ENCODE measurements at places on chromosomes 12 and 14.

DNA sequence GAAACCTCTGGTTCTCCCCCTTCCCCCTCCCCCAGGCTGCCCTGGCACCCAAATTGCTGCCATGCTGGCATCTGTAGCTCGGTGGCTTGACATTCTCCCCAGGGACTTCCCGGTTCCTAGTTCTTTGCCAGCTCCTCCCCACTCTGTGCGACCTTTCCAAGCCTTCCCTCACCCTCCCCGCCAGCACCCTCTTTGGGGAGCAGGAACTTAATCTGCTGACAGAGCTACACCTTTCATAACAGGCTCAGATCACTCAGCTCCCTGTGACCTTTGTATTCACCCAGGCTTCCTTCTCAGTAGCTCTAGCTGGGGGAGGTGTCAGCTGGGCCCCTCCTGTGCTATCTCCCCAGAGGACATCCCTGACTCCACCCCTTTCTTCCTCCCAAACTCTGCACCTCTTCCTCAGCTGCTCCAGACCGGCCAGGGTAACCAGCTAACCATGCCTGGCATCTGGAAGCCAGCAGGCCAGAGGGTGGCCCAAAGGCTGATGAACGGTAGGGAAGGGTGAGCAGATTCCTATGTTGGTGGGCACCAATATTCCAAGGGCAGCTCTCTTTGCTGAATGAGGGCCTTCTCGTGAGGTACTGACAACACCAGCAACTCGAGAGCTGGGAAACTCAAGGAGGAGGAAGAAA, 1.8 kb upstream of the COX14 start:
- DNase-seq = no peak

DNA sequence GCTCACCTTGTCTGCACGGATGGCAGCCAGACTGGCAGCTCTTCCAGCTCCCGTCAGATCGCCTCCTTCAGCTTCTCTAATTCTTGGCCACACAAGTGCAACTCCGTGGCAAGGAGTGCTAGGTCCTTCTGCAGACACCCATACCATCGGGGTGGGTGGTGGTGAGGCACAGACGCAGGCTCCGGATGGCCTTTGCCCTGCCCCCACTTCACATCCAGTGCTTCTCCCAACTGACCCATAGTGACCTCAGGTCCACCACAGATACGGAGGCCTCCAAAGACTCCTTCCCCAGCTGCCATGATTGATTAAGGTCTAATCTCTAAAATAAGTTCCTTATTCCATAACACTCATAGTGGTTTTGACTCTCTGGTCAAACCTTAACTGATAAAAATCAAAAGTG, 19.9 kb upstream of the CD27 start:
- no peak for DNase-seq

DNA sequence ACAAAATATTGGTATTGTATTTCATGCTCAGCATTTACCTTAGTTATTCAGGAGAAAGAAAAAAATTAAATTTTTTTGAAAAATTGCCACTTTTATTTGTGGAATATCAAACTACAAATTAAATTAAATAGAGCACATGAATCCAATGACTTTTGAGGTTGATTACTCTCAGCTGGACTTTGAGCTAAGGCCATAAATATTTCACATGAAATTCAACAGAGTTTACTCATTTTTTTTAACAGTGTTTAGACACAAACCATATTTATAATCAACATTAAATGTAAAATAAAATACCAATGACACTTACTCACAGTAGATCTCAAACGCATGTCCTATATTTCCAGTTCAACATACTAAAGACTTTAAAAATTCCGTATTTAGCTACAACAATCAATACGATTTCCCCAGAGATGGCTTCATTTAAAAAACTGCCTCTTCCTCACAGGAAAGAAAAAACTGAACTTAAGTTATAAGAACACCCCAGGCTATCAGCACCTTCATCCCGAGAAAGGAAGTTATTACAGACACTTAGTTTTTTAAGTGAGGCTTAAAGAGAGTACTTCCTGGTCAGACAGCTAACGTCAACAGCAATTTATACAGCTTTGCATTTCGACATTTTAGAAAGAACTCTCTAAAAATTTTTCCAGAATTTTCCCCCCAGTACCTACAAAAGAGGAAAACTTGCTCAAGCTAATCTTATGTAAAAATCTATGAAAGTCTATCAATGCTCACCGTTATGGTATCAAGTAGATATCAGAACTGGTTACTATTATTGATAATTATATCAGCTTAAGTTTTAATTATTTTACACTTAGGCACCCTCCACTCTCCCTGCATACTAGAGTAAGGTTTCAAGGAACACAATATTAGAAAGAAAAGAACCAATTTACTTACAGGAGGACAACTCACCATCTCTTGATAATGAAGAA, 13.8 kb downstream of the TAOK3 start:
- DNase-seq = no peak

DNA sequence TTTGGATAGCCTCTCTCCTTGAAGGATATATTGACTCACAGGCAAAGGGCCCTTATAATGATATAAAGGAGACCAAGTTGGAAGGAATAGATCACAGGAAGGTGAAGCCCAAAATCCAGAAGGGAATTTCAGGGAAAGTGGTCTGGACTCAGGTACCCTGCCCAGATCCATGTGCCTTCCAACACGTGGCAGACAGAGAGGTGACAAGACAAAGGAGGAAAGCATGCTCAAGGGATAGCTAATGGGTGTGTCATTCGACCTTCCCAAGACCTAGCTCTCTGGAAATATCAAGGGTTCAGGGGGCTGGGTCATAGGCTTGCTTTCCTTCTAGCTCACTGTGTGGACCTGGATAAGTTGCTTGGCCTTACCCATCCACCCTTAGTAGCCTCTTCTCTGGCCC, 214.3 kb downstream of the ZFP36L1 start:
- no peak for DNase-seq

DNA sequence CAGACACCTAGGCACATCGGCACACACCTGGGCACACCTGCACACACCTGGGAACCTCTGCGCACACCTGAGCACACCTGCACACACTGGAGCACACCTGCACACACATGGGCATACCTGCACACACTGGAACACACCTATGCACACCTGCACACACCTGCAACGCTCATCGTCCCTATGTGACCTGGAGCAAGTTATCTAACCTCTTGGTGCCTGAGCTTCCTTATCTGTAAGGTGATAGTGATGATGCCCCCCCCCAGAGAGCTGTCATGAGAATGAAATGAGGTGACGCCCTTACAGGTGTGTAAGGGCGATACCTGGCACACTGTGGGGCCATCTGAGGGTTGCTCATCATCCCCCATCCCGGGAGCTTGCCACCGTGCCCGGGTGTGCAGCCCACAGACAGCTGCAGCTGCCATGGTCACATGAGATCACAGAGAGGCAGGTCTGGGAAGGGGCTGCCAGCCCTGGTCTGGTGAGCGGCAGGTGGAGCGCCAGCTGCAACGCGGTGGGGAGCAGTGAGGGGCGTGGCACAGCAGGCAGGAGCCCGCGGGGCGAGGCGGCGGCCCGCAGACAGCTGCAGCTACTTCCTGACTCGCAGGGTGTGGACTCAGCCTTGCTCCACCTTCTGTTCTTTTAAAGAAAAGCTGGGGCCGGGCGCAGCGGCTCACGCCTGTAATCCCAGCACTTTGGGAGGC, 59.9 kb upstream of the FBRSL1 start:
- DNase-seq = no peak

- DNase-seq = no peak
These were observed 35.4 kb upstream of the NTF3 start for GRCh38 chr12:5396541-5396940.

DNA sequence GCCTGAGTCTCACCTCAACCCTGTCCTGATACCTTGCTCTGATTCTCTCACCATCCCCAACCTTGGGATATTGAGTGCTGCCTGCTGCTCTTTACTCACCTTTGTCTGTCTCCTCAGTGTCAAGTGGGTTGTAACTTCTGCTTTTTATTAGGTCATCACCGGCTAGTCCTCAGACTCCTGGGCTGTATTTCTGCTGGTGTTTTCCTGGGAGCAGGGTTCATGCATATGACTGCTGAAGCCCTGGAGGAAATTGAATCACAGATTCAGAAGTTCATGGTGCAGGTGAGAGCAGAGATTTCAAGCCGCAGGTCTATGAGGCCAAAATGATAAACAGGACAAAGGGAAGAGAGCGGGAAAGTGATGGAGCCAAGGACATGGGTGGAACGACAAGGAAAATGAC, 498 bp downstream of the SLC39A2 start:
- DNase-seq = no peak

DNA sequence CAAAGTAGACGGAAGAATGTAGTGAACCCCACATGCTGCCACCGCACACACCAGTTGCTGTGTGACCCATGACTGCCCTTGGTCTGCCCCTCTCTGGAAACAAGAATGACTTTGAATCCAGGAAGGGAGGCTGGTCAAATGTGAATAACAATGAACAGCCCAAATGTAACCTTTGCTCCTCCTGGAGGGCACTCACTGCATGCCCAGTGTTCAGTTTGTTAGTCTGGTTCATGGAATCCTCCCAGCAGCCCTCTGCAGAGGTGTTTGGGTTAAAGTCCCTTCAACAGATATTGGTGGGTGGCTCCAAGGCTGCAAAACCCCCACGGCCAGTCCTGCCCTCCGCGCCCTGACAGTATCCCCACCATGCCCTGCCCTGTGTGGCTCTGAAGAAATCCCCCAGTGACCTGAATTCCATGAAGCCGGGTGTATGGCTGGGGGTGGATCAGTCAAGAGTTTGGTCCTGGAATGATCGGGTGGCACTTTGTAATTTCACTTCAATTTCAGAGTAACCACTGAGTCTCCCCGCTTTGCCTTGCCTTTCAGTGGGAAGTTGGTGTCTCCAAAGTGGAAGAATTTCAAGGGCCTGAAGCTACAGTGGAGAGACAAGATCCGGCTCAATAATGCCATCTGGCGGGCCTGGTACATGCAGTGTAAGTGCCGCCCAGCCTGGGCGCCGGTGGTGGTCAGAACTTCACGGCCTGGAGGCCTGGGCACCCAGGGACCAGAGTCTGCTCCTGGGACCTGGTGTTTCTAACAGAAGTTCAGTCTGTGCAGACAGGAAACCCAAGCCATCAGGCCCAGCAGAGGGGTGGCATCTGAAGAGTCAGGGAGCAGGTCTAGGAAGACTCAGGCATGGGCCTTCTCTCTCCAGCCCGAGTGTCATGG, 47.1 kb downstream of the IL31 start:
- no peak for DNase-seq

Measured in activated gamma-delta T cell treated with anti-CD3 and anti-CD28 coated beads, Interleukin-2, amount 50 U/mL, for 16 hours (primary cell).